ENCODE measurements at places on chromosomes 4 and X.

GRCh38 chr4:84218031-84218430, 281.1 kb downstream of the NKX6-1 start:
- no peak for DNase-seq

GRCh38 chr4:149735796-149736195, 79.8 kb downstream of the IQCM start:
- DNase-seq: no peak

DNA sequence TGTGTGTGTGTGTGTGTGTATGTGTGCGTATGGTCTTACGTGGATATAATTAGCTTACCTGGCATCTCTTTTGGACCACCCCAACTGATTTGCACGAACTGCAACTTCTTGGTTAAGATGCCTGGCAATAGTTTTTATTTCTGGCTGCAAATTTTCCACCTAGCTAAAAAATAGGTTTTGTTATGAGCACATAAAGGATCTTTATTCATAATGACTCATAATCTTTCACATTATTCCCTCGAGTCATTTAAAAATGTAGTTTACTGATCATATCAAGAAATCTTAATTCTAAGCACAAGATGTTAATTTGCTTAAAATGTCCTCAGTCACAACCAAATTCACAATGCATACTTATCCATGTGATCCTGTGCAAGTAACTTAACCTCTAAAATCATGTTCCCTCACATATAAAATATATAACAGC, 1.5 kb downstream of the COX18 start:
- no peak for DNase-seq

GRCh38 chr4:10716163-10716562, 31.6 kb upstream of the CLNK start:
- DNase-seq: no peak

DNA sequence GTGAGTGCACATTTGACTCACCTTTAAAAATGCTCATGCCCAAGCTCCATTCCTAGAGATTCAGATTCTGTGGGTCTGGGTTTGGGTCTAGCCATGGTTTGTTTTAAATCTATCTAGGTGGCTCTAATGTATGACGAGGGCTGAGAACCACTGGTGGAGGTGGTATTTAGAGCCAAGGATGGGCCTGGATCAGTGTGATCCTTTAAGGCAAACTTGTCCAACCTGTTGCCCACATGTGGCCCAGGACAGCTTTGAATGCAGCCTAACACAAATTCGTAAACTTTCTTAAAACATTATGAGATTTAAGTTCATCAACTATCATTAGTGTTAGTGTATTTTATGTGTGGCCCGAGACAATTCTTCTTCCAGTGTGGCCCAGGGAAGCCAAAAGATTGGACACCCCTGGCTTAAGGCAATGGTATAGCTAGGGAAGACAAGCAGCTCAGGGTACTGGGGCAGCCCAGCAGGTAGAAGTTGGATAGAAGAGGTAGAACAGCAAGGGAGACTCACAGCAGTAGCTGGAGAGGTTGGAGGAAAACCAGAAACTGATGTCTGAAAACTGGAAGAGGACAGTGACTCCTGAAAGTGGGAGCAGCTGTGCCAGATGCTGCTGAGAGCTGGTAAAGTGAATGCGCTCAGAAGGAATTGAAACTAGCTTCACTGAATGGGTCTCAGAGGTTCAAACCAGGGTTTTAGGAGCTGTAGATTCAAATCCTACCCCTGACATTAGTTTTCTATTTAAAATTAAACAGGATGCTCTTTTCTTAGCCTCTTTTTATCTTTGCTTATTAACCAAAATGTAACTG, 18.2 kb downstream of the ADD1 start:
- DNase-seq: no peak

GRCh38 chrX:7334253-7334935, 186.4 kb upstream of the PUDP start:
- DNase-seq: peak; percentile 69

GRCh38 chr4:27020203-27020602, 159.6 kb downstream of the STIM2 start:
- DNase-seq: no peak

GRCh38 chr4:33187035-33187434, 2466.9 kb downstream of the PCDH7 start:
- DNase-seq: no peak

DNA sequence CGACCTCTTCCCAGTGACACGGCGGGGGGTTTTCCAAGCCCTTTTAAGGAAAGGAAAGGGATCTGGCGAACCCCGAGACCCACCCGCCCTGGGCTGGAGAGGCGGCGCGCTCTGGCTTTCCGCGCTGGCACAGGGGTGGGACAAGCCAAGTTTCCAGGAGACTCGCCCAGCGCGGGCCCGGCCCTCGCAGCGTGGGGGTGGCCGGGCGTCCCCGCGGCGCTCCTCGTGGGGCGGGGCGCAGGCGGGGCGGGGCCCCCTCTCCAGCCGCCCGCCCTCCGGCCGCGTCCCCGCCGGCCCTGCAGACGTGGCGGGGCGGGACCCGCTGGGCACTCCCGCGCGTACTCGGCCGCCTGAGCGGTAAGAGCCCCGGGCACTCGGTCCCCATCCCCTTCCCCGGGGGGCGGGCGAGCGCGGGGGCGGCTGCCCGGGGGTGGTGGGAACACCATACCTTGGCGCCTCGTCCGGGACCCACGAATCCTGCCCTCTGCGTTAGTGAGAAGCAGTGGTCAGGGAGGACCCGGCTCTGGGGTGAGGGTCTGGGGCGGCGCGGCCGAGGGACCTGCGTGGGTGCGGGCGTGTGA, at the start of gene FAM114A1:
FAM114A1 (plus strand) TSS at position 329 of the 581 bp plus-strand sequence. CDS start 10,273 bp downstream, outside the sequence.
- peak; percentile 61 for DNase-seq

DNA sequence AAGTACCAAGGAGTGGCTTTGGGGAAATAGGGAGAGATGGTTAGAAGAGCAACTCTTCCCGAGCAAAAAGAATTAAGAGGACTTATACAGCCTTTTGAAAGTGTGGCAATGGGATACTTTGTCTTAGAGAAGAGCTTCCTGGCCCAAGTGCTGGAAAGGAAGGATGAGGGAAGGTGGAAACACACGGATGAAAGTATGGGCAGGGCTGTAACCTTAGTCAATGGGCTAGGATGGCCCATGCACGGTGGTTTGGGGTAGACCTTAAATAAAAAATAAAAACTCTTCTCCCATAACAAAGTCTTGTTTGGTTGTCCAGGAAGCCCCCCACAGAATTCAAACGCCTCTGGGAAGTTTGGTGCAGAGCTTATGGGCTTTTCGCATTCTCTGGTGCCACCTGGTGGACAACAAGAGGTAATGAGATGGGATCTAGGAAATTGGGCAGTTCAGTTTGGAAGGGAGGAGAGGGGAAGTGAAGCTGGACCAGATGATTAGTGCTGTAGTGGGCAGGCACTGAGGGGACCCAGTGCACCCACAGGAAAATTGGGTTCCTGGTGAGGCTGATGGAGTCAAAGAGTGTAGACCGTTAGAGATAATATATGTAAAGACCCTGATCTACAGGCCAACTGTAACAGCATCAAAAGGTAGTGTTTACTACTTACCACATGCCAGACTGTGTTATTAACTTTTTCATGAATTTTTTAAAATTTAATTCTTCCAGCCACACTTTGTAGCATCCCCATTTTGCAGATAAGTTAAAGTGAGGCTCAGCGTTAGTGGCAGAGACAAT, 13.8 kb upstream of the ENOX2 start:
- DNase-seq: no peak

DNA sequence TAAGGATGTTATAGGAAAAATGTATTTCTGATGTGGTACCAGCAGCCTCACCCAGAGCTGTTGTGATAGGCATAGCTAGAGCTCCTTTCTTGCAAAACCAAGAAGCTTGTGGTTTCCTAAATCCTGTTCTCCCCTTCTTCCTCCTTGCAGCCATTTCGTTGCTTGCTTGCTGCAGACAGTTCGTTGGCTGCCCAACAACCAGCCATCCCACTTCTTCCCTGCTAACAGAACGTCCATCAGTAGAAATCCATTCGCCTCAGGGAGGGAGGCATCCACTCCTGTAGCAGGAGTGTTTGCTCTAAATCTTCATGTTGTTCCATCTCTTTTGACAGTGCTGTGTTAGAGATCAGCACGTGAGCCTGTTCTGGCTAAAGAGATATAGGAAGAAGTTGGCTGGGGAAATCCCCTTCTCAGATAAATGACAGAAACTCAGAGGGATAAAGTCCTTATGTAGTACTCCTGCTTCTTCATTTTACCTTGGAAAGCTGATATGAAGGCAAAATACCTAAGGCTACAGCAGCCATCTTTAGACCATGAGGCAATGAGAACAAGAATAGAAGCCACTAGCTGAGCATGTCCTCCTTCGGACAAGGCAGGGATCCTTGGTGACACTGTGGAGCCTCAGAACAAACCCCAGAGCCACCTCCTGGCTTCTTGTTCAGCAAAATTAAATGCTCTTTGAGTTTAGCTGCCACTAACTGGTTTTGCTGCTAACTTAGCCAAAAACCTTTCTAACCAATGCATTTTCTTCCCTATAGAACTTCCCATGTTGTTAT, 68.4 kb upstream of the RELL1 start:
- no peak for DNase-seq

DNA sequence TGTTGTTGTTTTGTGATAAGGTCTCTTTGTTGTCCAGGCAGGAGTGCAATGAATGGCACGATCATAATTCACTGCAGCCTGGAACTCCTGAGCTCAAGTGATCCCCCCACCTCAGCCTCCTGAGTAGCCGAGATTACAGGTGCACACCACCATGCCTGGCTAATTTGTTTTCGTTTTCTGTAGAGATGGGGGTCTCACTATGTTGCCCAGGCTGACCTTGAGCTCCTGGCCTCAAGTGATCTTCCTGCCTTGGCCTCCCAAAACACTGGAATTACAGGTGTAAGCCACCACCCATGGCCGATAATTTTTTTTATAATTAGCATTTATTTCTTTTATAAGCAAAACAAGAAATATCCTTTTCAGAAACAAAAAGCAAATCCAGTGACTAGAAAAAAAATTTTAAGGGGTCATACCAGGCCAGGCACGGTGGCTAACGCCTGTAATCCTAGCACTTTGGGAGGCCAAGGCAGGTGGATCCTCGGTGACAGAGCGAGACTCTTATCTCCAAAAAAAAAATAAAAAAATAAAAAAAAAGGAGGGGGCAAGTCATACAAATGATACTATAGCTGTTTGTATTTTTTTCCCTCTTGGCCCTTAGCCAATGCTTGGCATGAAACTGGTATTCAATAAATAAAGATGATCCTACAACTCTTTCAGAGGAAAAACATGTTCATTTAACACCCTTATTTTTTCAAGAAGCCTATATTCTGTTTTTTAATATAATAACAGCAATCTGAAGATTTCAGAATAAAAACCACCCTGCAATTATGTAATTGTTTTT, 3.4 kb downstream of the PLAC8 start:
- no peak for DNase-seq

GRCh38 chrX:109856974-109857373, 123.9 kb upstream of the ACSL4 start:
- DNase-seq: no peak

GRCh38 chrX:9494771-9495170, 29.9 kb downstream of the TBL1X start:
- no peak for DNase-seq

GRCh38 chrX:55107911-55108310, 19.1 kb downstream of the PAGE2 start:
- DNase-seq: no peak

DNA sequence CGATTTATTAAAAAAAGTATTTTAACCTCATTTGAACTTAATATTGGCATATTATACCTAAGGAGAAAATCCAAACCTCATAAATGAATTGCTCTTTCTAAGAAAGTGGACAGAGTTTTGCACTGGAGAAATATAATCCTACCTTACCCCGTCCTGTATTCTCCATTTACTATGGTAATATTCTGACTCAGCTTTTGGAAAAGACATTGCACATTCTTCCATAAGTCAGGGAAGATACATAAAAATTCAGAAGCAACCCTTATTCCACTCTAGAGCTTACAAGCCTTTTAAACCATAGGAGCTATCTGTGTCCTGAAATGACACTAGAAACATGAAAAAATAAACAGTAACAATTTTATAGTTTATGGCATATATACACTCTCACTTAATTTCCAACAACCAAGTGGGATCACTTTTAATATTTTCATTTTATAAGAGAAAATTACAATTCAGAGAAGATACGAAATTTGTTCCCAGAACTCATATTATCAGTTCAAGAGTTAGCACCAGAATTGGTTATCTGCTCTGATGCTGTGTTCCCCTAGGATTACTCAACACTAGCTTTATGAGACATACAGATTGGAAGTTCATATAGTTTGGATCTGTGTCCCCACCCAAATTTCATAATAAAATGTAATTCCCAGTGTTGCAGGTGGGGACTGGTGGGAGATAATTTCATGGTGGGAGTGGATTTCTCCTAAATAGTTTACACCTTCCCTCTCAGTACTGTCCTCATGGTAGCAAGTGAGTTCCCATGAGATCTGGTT, 359.4 kb downstream of the ARAP2 start:
- DNase-seq: no peak

GRCh38 chr4:163392328-163392727, 48.6 kb downstream of the NPY5R start:
- DNase-seq: no peak

GRCh38 chr4:125704726-125705125, 390.0 kb downstream of the FAT4 start:
- DNase-seq: no peak

DNA sequence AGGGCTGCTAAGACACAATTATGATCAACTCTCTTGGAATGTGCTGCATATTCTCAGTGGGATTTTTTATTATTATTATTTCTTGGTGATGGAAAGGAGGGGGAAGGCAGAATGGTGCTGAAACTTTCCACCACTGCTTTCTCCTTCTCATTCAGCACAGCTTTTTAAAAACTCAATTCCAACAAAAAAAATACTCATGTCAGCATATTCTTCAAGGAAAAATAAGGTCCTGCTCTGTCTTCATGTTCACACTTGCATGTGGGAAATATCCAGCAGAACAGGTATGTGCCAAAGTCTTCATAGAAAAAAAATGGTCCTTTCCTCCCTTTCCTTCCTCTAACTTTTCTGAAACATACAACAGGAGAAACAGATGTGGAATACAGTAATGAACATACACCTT, 144.0 kb upstream of the ADAMTS3 start:
- DNase-seq: no peak

GRCh38 chr4:146857298-146857697, 88.4 kb downstream of the TTC29 start:
- DNase-seq: no peak

- no peak for DNase-seq
Observed at GRCh38 chr4:15910155-15910940, 28.2 kb downstream of the FGFBP1 start.

- no peak for DNase-seq
Observed at GRCh38 chrX:17359500-17359899, 15.5 kb upstream of the NHS start.

DNA sequence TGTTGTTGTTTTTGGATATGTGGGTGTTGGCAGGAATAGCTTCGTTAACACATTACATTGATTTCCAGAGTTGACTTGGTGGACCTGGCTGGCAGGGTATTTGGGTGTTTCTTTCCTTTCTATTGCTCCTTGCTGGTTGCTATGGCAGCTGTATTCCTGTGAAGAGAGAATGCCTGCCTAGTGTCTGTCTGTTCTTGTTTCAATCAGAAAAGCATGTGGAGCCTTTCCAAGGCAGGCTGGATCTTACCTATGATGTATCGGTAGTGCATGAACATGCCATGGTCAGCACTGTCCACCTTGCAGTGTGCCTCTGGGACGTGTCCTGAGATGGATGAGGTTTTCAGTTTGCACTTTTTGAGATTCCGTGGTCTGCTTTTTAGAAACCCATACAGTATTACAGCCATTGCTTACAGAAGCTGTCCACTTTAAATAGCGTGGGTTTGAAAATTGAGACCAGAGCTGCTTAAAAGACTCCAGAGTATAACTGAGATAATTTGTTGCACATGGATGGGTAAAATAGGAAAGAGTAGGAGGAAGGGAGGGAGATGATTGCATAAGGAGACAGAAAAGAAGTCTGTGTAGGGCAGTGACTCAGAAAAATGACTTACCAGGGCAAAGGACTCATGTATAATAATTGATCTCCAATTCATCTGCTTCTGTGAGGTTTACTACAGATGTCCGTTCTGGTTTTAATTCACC, 20.0 kb upstream of the AADAT start:
- no peak for DNase-seq

All from brain microvascular endothelial cell (primary cell).